GM13977 (cell line): ENCODE measurements at places on chromosomes 5 and 9.
A peak's percentile ranks its signal among the peaks of the same experiment; 100 is the strongest.

GRCh38 chr5:75601567-75601966 is 9.7 kb upstream of the ANKDD1B start:
- no peak for DNase-seq

DNA sequence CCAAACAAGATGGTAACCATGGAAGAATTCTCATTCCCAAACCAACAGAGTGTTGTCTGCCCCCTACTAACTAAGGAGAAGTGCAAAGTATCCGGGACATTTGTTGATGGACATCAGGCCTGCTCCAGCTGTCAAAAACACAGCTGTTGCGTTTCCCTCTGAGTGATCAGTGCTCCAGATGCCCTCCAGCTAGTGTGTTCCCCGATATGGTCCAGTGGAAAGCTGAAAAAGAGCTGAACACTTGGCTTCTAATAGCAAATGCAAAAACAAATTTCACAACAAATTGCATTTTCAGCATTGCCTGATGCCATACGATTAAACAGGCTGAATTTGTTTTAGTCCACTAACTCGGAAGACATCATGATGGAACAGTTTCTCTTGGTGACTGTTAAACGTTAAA is 1398.7 kb downstream of the PTPRD start:
- no peak for DNase-seq

DNA sequence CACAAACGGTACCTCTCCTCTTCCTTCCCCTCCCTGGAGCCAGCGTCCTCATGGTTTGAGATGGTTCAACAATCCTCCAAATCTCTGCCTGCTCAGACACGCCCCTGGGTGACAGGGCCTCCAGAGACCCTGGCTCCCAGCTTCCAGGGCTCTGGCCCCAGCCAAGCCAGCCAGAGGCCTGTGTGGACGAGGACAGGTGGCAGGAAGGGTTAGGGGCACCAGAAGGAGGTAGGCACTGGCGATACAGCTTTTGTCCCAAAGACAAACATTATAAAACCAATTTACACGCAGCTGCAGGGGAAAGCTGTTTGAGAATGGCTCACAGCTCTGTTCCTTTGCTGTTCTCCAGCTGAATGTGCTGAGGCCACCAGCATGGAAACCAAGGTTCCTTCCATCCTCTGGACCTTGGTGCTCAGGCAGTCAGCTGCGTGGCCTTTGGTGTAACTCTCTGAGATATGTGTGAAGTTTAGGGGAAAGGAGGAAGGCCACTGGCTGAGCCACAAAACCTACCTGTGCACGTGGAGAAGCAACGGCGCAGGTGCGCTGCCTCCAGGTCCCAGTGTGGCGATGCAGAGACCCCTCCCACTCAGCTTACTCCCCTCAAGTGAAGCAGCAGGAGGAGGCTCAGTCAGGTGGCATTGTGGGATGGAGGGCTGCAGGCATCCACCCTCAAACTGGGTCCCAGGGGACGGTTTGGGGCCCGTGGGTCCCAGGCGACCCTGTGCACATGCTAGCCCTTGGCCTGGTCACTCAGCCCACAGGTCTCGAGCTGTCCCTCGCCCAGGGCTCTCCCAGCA is 4.3 kb upstream of the QRFP start:
- DNase-seq = no peak

DNA sequence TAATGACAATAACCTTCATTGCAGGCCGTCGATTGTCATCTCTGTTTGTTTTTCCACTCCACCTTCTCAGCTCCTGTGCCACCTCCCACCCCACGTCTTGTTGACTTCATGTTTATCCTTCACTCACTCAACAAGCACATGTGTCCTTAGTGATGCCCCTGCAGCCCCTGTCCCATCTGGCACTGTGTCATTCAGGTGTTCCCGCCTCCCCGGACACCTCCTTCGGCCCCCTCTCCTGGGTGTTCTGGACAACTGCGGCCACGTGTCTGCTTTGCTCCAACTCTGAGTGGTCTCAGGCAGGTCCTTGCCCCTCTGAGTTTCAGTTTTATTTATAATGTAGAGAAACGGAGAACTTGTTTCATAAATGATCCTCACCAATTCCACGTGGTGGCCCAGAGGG is 91.0 kb upstream of the COL5A1 start:
- no peak for DNase-seq

- DNase-seq = no peak
These were observed 1231.1 kb upstream of the NUDT12 start for GRCh38 chr5:104793755-104794080.

DNA sequence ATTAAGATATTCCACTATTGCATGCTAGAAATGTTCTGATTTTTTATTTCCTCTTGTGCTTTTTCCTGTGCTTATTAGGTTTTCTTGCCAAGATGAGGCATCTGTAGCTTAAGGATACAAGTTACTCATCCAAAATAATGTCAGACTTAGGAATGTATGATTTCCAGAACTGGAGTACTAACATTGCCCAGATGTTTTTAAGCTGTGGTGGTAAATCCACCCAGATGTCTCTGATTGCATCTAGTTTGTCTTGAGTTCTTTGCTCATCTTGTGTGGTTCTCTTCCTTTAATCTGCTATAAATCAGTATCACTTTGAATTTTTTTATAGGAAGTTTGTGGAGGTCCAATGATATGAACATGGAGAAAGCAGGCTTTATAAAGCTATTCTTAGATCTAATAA is 337.5 kb upstream of the ZNF608 start:
- DNase-seq = no peak

- peak; percentile 28 for DNase-seq
These were observed 19.5 kb upstream of the ANXA1 start for GRCh38 chr9:73132034-73132776.

DNA sequence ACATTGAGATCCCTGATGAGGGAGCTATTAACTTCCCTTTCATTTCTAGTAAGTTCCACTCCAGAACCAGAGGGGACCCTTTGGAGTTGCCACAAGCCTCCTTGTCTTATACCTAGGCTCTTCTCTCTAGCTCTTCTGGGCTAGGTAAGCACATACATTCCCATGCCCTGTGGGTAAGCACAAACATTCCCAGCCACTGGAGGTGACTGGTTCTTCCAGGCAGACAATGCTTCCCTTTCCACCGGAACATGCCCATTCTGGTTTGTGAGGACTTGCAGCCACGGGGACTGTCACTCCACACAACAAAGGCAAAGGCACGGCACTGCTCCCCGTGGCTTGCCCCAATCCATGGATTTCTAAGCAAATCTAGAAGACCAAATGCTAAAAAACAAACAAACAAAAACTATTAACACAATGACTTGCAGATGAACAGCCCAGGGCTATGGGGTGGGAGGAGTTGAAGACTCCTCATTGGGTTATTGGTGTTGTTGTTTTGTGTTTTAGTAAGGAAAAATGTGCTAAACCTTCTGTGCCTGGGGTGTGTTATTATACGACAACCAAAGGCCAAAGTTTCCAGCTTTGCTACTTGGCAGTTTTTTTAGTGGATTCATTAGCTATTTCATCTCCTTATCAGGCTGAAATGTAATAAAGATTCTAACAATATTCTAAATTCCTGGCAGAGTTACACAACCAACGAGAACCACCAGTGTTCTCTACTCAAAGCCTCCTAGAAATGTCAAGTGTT is 276.2 kb downstream of the SYK start:
- no peak for DNase-seq

GRCh38 chr5:14416621-14417275 is 164.8 kb upstream of the OTULINL start:
- DNase-seq = no peak

GRCh38 chr9:5896863-5897262 is 6.2 kb downstream of the MLANA start:
- DNase-seq = no peak

GRCh38 chr9:89631384-89631783 is 26.6 kb downstream of the GADD45G start:
- DNase-seq = no peak

DNA sequence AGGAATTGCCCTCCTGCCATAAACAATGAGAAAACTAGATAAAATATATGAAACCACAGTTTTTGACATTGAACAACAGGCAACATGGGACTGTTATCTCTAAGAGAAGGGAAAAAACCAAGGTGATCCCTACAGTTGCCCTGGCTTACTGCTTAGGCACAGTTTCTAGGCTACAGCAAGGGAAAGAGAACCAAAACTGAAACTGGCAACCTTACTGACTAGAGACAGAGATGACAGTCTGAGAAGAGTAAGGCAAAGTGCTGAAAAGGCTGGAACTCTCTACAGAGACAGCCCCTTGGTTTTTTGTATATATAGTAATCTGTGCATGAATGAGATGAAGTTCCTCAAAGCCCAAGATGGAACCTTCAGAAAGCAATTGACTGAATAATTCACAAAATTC is 36.2 kb upstream of the REEP2 start:
- peak; percentile 35 for DNase-seq

DNA sequence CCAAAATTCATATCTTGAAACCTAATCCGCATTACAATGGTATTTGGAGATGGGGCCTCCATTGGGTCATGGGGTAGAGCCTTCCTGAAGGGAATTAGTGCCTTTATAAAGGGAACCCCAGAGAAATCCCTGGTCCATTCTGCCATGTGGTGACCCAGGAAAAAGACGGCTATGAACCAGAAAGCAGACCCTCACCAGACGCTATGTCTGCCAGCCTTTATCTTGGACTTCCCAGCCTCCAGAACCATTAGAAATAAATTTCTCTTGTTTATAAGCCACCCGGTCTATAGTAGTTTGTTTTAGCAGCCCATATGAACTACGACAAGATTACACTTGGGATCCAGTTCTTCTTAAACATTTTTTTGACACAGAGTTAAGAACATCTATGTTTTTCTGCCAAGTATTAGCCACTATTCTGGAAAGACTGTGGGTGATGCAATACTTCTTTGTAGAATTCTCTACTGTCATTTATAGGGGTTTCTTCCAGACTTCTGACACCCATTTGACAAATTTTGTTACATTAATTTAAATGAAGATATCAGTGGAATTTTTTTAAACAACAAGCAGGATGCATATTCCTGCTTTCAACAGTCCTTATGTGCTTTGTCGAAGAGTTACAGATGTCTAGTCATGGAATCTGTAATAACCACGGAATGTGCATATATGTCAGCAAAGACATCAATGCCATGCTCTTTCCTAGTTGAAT is 572.4 kb downstream of the NR2F1-AS1 start:
- no peak for DNase-seq

DNA sequence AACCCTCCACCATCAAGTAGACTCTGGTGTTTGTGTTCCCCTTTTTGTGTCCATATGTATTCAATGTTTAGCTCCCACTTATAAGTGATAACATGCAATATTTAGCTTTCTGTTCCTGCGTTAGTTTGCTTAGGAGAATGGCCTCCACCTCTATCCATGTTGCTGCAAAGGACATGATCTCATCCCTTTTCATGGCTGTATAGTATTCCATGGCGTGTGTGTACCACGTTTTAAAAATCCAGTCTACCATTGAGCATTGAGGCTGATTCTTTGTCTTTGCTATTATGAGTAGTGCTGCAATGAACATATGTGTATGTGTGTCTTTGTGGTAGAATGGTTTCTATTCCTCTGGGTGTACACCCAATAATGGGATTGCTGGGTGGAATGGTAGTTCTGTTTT is 140.1 kb downstream of the BASP1 start:
- no peak for DNase-seq

- no peak for DNase-seq
These were observed 7.7 kb downstream of the P4HA2 start for GRCh38 chr5:132219981-132220380.

DNA sequence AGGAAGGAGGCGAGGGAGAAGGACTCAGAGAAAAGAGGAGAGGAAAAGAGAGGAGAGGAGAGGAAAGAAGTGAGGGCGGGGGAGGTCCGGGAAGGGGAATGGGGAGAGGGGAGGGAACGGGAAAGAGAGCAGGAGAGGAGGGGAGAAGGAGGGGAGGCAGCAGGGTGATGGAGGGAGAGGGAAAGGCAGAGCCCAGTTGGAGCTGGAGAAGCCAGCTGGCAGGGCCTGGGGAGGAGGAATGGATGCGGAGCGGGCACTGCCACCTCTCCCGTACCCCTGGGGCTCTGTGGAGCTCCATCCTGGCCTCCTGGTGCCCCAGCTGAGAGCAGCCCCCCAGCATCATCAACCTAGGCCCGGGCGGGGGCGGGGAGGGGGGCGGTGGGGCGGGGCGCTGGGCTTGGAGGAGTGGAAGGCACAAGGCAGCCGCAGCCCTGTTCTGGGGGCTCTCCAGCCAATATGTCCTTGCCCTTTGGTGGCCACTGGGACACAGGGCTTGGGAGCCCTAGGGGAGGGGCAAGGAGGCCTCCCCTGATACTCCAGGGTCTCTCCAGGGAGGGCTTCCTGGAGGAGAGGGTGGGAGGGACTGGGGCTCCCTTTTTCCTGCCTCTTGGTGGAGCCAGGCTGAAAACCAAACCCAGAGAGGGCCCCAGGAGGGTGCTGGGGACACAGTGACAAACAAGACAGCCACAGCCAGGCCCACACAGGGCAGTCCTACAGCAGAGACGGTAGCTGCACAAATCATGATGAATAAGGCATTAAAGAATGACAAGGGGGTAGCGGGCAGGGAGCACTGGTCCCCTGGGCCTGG is 123.7 kb downstream of the C9orf50 start:
- DNase-seq = no peak

GRCh38 chr9:9924376-9924775 is 688.4 kb downstream of the PTPRD start:
- no peak for DNase-seq

DNA sequence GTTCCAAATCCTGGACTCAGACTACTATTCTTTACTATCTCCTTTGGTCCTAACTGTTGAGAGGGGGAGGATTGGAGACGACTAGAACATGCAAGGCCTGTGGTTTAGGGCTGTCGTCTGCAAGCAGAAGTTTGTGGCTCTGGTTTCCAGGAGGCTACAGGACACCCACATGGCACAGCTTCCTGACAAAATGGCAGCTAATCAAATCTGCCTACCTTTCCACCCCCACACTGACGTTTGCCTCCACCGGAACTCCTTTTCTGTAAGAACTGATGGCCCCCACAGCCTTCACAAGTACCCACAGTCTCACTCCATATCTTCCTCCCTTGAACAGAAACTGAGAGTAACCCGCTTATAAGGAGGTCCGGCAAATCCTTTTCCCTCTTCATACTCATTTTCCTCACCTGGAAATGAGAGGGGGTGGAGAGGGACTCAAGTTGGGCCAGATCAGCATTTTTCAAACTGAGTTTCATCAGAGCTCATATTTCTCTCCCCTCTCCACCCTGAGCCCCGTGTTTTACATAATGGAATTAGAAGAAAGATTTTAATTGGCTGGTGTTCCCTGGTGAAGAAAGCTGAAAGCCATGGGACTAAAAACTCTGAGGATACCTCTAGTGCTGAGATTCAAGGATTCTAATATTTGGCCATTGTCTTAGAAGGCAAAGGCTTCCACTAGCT is 5.2 kb downstream of the SLC31A2 start:
- no peak for DNase-seq

DNA sequence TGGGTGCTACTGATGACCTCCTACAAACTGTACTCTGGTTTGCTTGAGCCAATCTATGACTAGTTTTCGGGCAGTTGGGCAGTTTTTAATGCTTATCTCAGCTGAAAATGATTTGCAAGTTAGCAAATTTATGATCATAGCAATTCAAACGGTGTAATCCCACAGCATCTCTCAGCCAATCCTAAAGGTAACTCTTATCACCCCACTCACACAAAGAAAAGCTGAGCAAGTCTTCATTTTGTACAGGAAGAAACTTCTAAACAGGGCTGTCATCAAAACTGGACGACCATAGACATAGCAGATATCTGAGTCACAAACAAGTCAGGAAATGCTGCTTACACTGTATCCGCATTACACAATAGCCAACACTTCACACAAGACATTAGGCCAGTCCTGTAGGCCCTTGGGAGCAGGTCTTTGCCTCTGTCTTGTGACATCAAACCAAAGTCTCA is 2.6 kb upstream of the ENC1 start:
- no peak for DNase-seq
